NCI-H2171 treated with DMSO at 0.1 percent for 48 hours (cell line): ENCODE measurements at places on chromosomes 7 and 10.

DNA sequence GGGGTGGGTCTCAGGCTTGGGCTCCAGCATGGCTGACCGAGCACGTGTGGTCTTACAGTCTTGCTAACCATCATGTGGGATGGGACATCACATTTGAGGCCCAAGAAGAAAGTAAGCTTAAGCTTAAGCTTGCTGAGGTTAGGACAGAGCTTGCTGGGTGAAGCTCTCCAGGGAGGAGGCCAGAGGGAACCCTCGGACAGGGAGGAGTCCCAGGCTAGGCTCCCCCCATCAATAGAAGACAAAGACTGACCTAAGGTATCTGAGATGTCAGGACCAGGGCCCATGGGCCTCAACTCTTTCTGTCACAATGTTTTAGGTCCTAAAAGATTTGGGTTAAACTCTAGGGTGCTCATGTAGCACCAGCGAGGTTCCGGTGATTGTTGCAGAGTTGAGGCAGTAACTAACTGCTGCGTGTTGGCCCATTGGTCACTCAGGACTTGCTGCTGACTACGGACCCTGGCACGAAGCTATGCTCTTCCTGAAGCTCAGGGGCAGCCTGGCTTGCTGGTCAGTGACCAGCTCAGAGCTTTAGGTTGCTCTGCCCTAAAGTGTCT lies 10.5 kb downstream of the AKR1E2 start:
- no peak for DNase-seq

DNA sequence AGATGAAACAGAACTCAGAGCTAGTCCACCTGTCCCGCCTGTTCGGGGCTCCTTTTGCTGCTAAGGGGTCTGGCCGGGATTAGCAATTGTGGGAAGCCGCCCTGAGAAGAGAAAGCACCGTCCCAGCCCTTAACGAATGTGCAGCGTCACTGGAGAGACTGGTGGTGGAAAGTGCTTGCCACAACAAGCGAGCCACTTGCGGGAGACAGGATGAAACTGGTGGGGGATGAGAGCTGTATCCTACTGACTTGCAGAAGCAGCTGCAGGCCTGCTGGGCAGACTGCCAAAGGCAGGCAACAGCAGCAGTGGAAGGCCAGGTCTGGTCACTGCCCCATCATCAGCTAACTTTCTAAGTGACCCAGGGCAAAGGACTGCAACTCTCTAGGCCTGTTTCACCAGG lies 95.4 kb downstream of the FAM53B start:
- DNase-seq: peak; percentile 47

- no peak for DNase-seq
Observed at GRCh38 chr7:130047831-130048230, 3.3 kb downstream of the ZC3HC1 start.

GRCh38 chr10:8581521-8582225 lies 527.2 kb downstream of the GATA3 start:
- no peak for DNase-seq

- DNase-seq: no peak
Observed at GRCh38 chr7:137164251-137164650, 179.3 kb downstream of the PTN start.

DNA sequence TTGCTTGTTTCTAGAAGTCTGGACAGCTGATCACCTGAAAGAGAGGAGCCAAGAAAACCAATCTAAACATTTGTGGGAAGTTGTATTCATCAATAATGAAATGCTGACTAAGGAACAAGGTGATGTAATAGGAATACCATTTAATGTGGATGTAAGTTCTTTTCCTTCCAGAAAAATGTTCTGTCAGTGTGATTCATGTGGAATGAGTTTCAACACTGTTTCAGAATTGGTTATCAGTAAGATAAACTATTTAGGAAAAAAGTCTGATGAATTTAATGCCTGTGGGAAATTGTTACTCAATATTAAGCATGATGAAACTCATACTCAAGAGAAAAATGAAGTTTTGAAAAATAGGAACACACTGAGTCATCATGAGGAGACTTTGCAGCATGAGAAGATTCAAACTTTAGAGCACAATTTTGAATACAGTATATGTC lies 39.8 kb upstream of the ZNF37A start:
- DNase-seq: no peak

DNA sequence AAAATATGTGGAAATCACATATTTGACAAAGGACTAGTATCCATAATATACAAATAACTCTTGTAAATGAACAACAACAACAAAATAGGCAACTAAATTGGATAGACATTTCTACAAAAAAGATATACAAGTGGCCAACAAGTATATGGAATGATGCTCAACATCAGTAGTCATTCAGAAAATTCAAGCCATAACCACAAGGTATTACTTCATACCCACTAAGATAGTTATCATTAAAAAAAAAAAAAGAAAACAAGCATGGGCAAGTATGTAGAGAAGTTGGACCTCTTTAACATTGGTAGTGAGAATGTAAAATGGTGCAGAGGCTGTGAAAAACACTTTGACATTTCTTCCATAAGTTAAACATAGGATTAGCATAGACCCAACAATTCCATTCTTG lies 80.8 kb downstream of the CYP26A1 start:
- no peak for DNase-seq
